ENCODE measurements at places on chromosomes 12 and 14. TPM values are rescaled to one million over a fixed set of nuclear protein-coding genes. Genes with fewer than 3 reads are reported as not detected.

The ITPK1 gene
- total RNA-seq = 71.0 TPM

The MVK gene
- total RNA-seq = 20.3 TPM

The P2RX7 gene
- 19.8 TPM for total RNA-seq

The PMCH gene
- total RNA-seq = not detected

Data from activated CD4-positive, alpha-beta T cell treated with anti-CD3 and anti-CD28 coated beads, Interleukin-2, amount 10 ng/mL, durations not matched to agents 7 days and 5 days (primary cell).